ENCODE measurements at places on chromosomes 7 and 10. TPM values are rescaled to one million over a fixed set of nuclear protein-coding genes. Genes with fewer than 3 reads are reported as not detected.

DNA sequence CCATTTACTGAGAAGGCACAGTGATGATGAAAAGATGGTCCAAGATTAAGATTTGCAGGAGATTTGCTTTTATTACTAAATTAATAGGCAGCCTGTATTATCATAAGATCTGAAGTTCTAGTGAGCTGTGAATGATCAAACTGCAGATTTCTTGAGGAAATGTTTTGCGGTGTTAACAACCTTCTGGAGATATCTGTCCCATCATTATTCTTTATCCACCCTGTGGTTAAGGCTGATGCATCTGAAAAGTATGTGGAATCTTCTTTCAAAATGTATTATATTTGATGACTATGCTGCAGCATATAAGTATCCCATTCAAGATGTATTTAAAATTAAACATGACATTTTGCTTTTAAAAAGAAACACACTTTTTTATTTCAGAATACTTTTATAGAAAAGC is 150.3 kb downstream of the POLR1F start:
- no peaks in the 10 kb centered on the region for H3K36me3 ChIP-seq
- H3K4me1 ChIP-seq: no peaks in the 10 kb centered on the region
- H3K27ac ChIP-seq: no peak overlapping the region
- no peak for DNase-seq
- no peaks in the 10 kb centered on the region for H3K27me3 ChIP-seq
- no peak overlapping the region for H3K4me3 ChIP-seq

DNA sequence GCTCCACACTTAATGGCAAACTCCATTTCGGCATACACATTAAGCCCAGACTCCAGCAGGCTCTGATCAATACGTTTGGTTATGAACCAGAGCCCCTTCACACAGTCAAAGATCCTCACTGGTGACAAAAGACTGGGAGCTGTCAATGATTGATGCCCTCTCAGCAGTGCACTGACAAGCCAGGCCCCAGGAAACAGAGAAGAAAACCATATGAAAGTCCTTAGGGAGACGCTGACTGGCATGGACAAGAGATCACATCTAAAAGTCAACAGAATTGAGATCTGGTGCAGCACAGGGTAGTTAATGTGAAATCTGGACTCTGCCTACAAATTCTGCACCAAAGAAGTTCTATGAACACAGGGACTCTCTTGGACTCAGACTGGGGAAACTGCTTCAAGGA is 600.9 kb upstream of the NRP1 start:
- DNase-seq: no peak
- H3K27me3 ChIP-seq: no peaks in the 10 kb centered on the region
- no peaks in the 10 kb centered on the region for H3K4me1 ChIP-seq
- H3K27ac ChIP-seq: no peak overlapping the region

- no peak for DNase-seq
- no peak overlapping the region for H3K27ac ChIP-seq
- H3K4me3 ChIP-seq: no peak overlapping the region
- no peaks in the 10 kb centered on the region for H3K36me3 ChIP-seq
- peaks cover 15% of the 10 kb centered on the region for H3K27me3 ChIP-seq
Observed at GRCh38 chr10:63115732-63116383, 17.3 kb upstream of the NRBF2 start.

DNA sequence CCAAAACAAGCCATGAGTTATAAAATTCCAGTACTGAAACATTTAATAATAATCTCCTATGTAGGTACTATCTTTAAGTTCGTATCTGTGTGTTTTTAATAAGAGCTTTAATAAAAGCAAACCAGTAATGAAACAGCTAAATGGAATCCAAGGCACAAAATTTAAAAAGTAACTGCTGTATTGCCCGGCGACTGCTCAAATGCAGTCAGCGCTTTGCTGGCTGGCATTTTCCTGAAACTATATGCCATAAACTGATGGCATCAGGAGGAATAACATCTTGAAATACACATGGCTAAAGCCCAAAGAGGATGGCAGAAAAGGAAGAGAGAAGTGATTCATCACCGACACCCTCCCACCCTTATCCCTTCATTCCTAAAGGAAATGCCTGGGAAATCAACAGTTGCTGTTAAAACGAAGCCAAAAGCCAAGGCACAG is 133.1 kb downstream of the CUBN start:
- no peak for DNase-seq
- H3K4me3 ChIP-seq: no peak overlapping the region
- no peak overlapping the region for H3K27ac ChIP-seq
- H3K36me3 ChIP-seq: no peaks in the 10 kb centered on the region
- H3K27me3 ChIP-seq: peaks cover 66% of the 10 kb centered on the region
- peaks cover 11% of the 10 kb centered on the region for H3K4me1 ChIP-seq

GRCh38 chr10:48838834-48839233 is 100.8 kb downstream of the LRRC18 start:
- H3K4me3 ChIP-seq: no peak overlapping the region
- H3K27me3 ChIP-seq: peaks cover 3% of the 10 kb centered on the region
- no peaks in the 10 kb centered on the region for H3K36me3 ChIP-seq
- no peak for DNase-seq
- H3K4me1 ChIP-seq: no peaks in the 10 kb centered on the region

GRCh38 chr7:47373871-47374451 is 207.9 kb downstream of the TNS3 start:
- H3K27ac ChIP-seq: no peak overlapping the region
- peaks cover 4% of the 10 kb centered on the region for H3K27me3 ChIP-seq
- no peaks in the 10 kb centered on the region for H3K4me1 ChIP-seq
- no peak overlapping the region for H3K4me3 ChIP-seq
- no peaks in the 10 kb centered on the region for H3K36me3 ChIP-seq

The NIPSNAP2 gene
- total RNA-seq: 56.3 TPM

The NEBL gene
- total RNA-seq: 0.30 TPM

The CCDC3 gene
- total RNA-seq: 0.09 TPM

Data from activated T-helper 2 cell treated with anti-CD3 and anti-CD28 coated beads, Interferon-gamma antibody, Interleukin-2, Interleukin-4, amounts not matched to agents 10 μg/mL and 5 μg/mL and 100 μg/mL, durations not matched to agents 14 hours and 24 hours and 36 hours (primary cell).